ENCODE measurements at places on chromosomes 7 and 10.
A peak's percentile ranks its signal among the peaks of the same experiment; 100 is the strongest.

DNA sequence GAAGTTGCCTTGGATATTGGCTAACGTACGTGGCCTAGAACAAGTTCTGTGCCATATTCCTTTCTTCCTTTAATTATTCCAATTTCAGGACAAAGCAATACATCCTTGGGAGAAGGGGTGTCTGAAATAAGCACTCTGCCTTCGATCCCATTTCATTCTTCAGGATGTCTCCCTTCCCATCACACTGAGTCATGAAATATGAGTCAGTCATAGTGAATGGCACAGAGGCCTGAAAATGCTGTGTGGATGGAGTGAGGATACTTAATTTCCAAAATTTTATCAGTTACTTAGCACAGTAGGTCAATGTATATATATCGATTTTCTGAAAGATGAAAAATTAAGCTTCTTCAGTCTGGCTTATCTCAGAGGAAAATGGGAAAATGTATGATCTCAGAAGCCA is 19.5 kb downstream of the EVX1 start:
- DNase-seq: no peak

DNA sequence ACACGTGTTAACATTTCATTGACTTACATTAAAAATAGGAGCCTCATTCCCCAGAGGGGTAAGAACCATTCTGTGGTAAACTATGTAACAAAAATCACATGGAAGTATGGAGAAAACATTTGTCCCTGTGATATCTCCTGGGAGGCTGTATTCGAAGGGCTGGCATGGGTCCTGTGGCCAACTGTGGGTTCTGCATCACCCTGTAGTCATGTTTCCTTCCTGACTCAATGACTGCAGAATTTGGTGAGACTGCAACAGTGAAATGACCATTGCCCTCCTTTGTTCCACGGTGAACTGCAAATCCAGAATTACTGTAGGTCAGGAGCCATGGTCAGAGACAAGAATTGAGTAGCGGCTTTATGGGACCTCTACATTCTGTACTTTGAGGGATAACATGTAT is 3.6 kb upstream of the ZEB1 start:
- DNase-seq: no peak

DNA sequence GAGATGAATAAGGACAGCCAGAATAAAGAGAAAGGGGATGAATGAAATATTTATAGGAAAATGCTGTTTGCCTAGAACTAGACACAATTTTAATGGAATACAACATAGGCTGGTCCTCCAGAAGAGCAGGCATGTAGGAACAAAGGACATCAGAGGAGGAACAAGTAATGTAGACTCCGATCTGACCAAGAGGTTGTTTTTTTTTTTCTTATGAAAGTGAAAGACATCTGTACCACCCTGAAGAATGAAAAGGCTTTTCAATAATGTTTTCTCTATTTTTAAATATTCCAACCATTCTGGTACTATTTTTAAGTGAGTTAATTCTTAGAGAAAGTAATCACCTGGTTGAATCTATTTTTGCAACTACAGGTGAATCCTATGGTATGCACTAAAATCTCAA is 136.9 kb upstream of the PTN start:
- DNase-seq: no peak

DNA sequence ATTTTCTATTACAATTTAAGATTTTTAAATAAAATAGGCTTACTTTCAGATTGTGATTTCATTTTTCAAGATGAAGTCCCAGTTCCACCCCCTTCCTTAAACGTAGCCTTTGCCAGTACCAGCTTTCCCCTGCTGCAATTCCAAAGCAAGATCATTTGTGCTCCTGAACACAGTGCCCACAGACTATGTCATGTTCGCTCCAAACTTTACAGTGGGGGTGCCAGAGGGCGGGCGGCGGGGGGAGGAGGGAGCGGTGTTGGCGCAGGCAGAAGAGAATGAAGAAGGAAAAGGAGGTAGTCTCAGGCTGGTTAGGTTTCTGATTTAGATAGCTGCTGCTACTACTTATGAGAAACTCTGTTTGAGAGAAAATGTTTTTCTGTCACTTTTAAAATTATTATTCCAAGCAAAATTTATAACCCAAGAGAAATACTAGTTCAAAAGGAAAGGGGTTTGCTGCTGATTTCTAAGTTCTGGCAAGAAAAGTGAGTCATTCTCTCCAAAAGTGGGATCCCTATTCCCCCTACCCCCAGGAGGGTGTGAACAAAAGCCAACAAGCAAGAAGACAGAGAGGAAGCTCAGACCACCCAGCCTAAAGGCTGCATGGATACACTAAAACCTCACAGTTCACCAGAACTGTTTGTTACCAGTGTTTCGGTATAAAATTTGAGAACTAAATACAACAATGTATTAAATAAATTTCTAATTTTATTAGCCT is 109.6 kb downstream of the SRPK2 start:
- DNase-seq: no peak

DNA sequence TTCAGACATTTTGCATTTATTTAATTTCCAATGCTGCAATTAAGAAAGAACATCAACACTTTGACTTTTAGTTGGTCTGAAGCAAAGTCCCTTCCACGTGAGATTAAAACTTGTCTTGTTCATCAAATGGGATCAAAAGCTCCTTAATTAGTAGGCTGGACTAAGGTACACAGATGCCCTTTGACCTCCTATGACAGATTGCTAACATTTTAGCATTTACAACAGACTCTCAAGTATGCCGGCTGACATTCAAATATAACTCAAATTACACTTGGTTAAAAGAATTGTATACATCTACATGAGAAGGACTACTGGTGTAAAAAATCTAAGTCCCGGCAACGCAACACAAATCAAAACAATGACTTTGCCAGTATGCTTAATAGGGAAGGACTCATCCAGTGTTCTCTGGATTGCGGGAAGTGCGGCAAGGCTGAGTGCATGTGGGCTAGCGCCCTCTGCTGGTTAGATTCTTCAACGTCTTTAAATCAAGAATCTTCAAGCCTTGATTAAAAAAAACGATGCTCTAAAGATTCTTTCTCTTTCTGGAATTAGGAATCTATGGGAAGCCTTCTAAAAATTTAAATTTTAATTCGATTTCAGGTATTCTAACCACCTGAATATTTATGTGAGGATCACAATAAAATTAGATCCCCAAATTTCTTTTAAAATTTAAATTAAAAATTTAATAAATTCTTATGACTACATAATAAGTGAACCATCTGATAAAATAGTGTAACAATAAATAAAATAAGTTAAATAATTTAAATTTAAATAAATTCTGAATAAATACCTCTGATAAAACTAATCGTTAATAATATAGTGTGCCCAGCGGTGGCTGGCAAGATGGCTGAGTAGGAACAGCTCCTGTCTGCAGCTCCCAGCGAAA is 444.7 kb downstream of the DGKB start:
- peak; percentile 60 for DNase-seq

GRCh38 chr10:119222537-119222936 is 15.2 kb downstream of the GRK5 start:
- no peak for DNase-seq

DNA sequence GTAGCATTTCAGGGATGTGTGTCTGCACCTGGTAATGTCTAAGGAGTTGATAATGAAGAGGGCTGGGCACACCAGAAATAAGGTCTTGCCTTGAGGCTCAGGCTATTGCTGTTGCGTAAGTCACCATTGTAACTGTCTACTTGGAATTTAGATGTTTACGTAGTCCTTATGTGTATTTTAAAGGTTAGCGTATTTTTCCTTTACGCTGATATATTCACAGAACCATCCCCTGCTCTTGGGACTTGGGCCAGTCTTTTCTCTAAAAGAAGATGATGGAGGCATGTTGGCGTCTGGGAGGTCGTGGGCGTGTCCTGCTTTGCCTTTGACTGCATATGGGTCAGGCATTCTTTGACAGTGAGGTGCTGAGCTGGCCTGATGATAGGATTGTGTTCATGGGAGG is 14.7 kb downstream of the WDR37 start:
- DNase-seq: no peak

GRCh38 chr7:83613232-83613631 is 35.7 kb downstream of the SEMA3E start:
- no peak for DNase-seq

DNA sequence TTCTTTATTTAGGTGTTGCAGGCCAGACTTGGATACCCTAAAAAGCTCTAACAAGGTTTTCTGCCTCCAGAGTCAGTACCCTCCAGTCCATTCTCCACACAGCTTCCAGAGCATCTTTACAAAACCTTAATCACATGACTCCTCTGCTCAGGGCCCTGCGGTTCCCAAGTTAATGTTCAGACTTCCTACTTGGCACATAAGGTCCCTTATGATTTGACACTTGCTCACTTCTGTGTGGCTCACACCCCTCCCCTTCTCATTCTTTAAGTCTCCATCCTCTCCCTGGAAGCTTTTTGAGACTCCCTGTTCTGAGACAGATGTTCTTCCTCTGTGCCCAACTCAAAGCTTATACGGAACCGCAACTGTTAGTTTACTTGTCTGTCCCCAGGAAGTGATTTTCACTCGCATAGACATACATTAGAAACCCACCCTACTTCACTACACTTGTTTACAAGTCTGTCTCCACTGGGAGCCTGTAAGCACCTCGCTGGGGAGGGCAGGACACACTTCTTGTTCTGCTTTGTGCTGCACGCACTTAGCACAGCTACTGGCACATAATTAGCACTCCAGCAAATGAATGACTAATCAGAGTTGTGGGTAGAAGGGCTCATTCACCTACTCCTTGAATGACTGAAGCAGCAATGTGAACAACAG is 154.3 kb upstream of the LAMB4 start:
- DNase-seq: no peak

GRCh38 chr7:89145801-89146200 is 350.3 kb upstream of the TEX47 start:
- DNase-seq: no peak

DNA sequence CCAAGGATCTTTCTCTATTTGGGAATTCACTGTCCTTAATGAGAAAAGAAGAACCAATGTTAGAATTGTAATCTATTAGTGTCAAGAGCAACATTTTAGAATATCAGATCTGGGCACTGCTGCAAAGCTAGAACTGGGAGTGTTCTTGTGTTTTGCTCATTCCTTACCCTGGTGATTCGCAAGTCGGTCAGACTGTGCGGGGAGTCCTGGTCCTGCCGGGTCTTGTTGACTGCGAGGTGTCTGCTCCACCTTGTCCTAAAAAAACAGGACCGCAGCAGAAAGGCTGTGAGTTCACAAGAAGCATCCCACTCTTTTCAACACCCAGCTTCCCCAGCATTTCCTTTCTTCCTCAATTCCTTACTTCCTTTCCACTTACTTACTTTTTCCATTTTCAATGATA is 79.0 kb downstream of the GRB10 start:
- DNase-seq: no peak

GRCh38 chr10:124688889-124689670 is 55.1 kb downstream of the FAM53B start:
- no peak for DNase-seq

DNA sequence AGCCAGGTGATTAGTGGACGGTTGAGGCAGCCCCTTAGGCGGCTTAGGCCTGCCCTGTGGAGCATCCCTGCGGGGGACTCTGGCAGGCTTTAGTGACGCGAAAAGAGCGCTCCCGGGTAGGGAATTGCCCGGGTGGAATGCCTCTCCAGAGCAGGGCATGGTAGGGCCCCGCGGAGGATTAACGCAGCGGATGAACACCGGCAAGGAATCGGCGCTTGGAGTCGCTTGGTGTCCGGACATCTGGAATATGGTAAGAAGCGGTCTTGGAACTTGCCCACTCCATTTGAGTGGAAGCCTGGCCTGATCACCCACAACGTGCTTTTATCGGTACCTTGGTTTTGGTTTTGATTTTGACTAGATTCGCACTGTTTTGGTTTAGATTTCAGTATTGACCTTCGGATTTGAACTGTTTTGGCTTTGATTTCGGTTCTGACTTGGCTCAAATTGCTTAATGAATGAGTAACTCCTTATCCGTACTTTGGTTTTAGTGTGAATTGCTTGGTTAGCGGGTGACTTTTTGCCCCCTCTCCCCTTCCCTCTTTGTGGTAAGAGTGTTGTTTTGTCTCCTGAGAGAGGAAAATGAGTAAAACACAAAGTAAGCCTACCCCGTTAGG is 24.2 kb upstream of the CHST3 start:
- DNase-seq: no peak

GRCh38 chr10:44986670-44987069 is 8.1 kb upstream of the DEPP1 start:
- no peak for DNase-seq

- DNase-seq: no peak
These were observed 174.2 kb downstream of the KMT2E start for GRCh38 chr7:105188201-105188600.

- no peak for DNase-seq
These were observed 84.5 kb downstream of the FZD1 start for GRCh38 chr7:91348711-91349110.

DNA sequence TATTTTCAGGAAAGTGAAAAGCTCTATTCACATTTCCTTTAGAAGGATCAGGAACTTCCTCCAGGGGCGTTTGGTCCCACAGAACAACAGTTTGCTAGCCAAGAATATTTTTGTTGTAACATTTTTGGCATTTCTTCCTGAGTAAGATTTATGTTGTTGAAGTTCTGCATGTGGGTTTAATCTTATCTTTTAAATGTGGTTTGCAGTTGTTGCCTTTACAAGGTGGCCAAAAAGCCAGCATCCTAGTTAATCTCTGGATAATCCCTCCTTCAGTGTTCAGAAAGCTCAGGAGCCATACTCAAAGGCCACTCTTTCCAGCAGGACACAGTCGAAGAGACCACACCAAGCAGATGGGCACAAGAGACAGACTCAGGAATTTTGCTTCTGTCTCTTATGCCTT is 30.0 kb downstream of the SLC26A4 start:
- DNase-seq: no peak

DNA sequence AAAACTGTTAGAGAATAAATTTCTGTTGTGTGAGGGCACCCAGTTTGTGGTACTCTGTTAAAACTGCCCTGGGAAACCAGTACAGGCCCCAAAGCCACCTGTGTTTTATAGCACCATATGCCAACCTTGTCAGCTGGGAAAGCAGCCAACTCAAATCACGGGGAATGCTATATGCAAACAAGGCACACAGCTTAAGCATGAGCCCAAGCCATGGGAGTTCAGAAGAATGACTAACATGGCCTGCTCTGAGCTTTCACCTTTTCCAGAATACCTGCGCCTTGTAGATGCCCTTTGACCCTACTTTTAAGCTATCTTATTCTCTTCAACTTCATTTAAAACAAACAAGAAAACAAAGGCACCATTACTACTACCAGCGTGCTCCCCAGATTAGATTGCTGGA is 5.5 kb upstream of the SLC25A13 start:
- DNase-seq: no peak

GRCh38 chr10:131806646-131807317 is 94.0 kb upstream of the PPP2R2D start:
- DNase-seq: no peak

GRCh38 chr10:52463826-52464225 is 149.7 kb downstream of the DKK1 start:
- no peak for DNase-seq

Measured in NCI-H510A (cell line).